ENCODE measurements at places on chromosomes 11 and 22.

DNA sequence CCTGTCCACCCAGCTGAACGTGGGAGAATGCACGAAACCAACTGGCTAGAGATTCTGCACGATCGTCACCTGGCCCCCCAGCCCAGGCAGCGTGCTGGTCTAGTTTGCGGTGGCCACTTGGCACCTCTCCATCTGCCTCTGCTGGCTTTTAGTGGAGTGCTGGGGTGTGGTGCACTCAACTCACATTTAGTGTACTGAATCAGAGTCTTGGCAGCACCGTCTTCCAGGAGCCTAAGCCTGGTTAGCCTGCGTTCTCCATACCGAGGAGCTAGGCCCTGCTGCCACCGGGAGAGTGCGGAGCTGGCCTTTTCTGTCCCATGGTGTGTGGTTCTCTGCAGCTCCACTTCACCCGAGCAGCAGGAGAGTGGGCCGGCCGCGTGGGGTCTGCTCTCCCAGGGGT, 2.8 kb downstream of the MRPL23 start:
- no peak for DNase-seq

DNA sequence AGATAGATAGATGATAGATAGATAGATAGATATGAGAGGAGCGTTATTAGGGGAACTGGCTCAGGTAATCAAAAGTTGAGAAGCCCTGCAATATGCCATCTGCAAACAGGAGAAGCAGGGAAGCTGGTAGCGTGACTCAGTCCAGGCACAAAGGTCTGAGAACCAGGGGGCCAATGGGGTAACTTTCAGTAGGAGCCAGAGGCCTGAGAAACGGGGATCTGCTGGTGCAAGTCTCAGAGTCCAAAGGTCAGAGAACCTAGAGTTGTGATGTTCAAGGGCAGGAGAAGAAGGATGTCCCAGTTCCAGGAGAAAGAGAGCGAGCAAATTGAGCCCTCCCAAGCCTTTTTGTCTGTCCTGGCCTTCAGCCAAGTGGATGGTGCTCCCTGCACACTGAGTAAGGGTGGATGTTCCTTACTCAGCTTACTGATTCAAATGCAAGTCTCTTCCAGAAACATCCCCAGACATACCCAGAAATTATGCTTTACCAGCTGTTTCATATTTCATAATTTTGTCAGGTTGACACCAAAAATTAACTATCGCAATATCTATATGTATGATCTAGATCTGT, 87.8 kb upstream of the SLC22A12 start:
- no peak for DNase-seq

DNA sequence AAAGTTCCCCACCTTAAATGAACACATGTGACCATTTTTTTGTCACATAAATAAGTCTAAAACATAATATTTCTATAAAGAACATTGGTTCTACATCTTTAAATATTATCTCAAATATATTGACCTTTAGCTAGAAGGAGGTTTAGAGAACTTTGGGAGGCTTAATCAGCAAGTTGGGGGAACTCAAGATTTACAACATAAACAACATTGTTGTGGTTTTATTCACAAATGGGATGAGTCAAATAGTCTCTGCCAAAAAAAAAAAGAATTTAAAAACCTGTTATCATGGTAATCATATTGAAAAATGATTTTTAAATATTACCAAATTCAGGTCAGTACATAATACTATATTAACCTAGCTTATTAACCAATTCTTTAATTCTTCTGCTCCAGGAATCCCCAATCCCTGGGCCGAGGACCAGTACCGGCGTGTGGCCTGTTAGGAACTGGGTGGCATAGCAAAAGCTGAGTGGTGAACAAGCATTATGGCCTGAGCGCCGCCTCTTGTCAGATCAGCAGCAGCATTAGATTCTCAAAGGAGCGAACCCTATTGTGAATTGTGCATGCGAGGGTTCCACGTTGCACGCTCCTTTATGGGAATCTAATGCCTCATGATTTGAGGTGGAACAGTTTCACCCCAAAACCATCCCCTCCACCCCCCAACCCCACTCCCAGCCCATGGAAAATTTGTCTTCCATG, 98.2 kb downstream of the RDX start:
- no peak for DNase-seq

DNA sequence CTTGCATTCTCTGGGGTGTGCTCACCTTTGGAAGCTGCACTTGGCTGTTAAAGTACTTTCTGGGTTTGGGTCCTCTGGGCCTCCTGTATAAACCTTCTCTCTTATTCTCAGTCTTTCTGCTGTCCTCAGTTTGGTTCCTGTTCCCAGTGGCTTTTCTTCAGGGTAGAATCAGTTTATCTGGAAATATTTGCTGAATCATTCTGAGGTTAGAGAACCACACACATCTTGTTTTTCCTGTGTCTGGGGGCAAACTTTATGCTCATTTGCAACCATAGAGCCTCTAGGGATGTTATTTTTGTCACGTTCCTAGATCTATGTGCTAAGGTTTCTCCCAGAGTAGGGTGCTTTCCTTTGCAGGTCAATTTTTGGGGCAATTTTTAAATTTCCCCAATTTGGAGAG, 224.3 kb upstream of the C11orf87 start:
- DNase-seq, result no peak

DNA sequence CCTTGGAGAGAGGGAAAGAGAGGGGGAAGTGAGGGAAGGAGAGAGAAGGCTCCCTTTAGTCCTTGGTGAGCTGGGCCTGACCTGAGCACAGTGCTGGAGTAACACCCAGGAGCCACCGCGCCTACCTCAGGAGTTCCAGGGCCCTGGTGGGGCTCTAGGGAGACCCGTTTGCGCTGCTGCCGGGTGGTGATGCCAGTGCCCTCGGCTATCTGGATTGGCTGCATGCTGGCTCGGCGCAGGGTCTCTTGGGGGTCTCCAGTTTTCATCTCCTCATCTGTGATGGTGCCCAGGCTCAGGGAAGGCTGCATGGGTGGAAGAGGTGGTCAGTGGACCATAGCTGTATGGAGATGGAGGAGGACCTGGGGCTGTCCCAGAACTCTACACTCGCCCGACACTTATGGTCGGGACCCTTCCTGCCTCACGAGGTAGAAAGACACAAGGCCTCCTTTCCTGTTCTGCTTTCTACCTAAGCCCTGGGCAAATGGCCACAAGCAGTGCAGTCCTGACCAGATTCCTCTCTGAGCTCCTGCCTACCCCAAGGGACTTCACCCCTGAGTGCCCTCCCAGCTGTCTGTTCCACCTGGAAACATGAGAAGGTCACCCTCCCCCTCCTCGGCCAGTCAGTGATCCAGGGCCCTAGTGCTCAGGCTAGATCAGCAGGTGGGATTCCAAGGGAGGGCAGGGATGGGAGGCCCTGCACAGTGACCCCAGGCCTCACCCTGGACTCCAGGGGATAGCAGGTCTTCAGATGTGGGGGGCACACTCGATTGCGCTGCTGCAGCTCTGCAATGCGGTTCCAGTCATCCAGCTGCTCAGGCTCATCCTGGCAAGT, 6.0 kb downstream of the IL18BP start:
- DNase-seq, result no peak

All from stimulated activated CD8-positive, alpha-beta memory T cell treated with anti-CD3 and anti-CD28 coated beads, Interleukin-7, amount 100 ng/mL, for 1 hour (primary cell).